SIG-M5 (cell line): ENCODE measurements at places on chromosomes 4 and X.

GRCh38 chr4:24921491-24921890 lies 8.6 kb upstream of the CCDC149 start:
- no peak for DNase-seq

DNA sequence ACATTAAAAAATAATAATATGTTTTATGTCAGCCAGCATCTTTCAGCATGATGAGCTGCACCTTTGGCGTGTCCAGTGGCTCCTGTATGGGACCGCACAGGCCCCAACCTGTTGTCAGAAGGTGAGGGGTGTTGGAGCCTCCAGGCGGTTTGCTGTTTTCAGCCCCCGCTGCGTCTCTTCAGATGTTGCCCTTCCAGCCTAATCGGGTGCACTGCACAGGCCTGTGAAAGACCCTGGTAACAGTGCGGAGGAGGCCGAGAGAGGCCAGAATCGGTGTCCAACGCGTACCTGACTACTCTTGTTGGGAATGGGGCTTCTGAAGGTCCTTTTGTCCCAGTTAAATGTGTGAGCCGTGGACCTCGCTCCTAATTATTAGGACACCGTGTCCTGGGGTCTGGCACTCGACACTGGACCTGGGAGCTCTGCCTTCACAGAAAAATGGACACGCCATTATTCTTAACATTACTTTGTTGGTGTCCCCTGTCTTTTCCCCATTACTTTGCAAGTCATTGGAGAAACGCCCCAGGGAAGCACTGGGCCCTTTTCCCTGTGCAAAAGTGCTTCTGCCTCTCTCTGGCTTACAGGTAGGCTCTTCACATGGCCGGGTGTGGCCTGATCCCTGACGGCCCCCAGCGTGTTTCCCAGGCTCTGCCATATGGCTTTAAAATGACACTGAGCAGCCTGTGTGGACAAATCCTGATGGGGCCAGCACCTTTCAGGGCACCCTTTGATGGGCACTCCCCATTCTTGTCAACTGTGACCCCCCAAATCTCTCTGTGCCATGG lies 51.2 kb downstream of the TBC1D14 start:
- DNase-seq, result no peak

- no peak for DNase-seq
These were observed 23.4 kb downstream of the ARHGEF9 start for GRCh38 chrX:63761639-63762038.

GRCh38 chr4:116387937-116388474 lies 697.4 kb downstream of the TRAM1L1 start:
- DNase-seq, result no peak

- DNase-seq, result no peak
These were observed 39.2 kb downstream of the CLCN4 start for GRCh38 chrX:10195947-10196346.

DNA sequence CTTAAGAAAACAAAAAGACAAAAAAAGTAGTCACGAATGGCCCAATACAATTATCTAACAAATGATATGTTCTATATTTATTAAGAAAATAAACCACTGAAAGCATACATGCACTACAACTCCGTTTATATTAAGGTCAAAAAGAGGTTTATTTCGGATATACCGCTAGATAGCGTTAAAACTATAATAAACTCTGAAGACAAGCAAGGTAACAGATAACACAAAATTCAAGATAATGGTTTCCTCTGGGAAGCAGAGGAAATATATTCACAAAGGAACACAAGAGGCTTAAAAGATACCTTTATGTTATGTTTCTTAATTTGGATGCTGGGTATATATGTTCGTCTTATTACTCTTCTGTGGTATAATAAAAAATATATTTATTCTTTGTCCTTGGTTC lies 4.7 kb upstream of the FAM200B start:
- no peak for DNase-seq

DNA sequence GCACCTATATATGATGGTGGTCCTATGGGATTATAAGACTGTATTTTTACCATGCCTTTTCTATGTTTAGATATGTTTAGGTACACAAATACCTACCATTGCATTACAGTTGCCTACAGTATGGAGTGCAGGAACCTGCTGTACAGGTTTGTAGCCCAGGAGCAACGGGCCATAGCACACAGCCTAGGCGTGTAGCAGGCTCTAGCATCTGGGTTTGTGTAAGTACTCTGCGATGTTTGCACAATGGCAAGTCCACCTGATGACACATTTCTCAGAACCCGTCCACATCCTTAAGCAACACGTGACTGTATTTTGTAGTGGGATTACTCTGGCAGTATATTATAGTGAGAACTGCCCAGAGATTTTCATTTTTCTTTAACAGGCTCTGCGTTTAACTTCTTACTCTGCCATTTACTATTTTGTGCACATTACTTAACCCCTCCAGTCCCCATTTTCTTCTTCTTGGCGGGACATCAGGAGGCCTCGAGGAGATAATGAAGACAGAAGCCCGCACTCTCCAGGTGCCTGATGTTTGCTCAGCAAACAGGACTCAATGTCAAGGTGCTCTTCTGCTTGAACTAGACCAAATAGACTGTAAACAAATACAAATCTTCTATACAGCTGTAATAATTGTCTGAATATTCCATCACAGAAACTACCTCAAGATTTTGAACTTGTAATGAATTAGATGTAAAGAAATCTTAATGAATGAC lies 102.0 kb upstream of the PDLIM3 start:
- DNase-seq, result no peak

- no peak for DNase-seq
These were observed 82.0 kb downstream of the MANBA start for GRCh38 chr4:102678695-102679335.

GRCh38 chr4:83152746-83153145 lies 38.2 kb upstream of the PLAC8 start:
- no peak for DNase-seq

GRCh38 chr4:73856518-73856917 lies 3.4 kb downstream of the PF4V1 start:
- no peak for DNase-seq

DNA sequence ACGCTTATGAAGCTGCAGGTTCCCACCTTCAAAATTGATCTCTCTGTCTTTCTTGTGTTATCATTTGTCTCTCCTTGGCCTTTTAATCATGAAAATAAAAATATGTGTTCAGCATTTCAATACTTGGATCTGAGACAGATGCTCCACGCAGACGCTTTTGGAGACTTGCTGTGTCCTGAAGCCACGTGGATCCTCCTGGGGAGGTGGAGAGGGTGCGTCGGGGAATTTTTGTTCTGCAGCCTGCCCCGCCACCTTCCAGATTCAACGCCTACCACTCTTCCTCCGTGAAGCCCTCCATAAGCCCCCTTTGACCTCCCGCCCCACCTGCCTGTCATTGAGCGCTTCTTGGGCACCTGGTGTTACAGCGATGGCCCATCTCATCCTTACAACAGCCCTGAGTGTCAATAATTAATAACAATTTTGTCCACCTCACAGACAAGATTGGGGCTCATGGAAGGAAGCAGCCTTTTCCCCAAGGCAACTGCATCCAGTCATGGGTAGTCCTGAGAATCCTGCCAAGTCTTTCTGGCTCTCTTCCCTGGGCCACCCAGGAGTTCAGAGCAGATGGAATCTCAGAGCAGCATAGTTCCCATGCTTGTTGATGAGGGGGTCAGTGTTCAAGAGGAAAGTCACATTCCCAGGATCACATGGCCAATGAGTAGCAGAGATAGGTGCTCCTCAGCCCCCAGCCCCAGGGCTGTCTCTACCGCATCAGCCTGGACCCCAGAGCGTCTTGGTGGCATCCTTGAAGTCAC lies 172.6 kb upstream of the PSAPL1 start:
- no peak for DNase-seq

DNA sequence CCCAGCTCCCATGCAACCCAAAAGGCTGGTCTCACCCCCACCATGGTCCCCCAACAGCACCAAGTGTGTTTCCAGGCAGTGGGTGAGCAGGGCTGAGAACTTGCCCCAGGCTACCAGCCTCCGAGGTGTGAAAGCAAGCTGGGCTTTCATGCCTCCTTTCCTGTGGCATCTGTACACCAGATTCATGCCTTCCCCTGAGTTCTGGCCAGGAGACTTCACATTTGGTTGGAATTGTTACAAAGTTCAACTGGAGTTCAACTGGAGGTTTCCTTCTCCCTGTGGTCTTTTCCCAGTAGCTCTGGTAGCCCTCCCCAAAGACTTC lies 77.6 kb upstream of the RAB40AL start:
- DNase-seq, result no peak

GRCh38 chrX:38880296-38880854 lies 79.1 kb downstream of the MID1IP1 start:
- DNase-seq, result no peak

- no peak for DNase-seq
These were observed 422.6 kb upstream of the DIPK2B start for GRCh38 chrX:45623266-45623665.

DNA sequence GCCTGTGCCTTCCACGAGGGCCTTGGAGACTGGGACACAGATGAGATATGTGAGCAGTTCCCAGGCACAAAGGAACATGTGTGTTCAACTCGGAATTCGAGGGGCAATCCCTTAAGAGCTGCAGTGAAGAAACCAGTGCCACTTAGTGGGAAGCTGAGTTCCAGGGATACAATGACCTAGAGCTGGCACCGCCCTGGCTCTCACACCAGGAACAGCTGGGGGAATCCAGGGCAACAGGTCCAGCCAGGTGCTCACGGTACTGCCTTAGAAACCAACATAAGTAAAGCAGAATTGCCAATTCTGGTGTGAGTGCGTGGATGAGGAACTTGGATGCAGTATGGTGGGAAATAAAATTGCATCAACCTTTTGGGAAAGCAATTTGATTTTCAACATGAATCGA lies 122.9 kb downstream of the AFAP1 start:
- DNase-seq, result no peak

DNA sequence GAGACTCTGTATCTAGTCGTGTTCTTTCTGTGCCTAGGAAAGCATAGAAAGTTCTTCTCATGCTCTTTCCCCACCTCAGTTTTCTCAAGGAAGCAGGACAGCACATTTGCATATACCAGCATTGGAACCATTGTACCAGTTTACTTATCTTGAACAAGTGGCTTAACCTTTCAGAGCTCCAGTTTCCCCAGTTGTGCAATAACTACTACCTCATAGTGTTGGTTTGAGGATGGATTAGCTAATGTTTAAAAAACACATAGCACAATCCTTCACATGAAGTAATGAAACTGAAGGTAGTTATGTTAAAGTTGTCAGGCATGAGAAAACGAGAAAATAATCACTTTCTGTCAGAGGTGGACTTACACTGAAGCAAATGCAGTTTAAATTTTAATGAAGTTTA lies 92.2 kb upstream of the H2AZ1 start:
- DNase-seq, result no peak
